ENCODE measurements at places on chromosomes 3 and 15. TPM values are rescaled to one million over a fixed set of nuclear protein-coding genes. Genes with fewer than 3 reads are reported as not detected.

Gene LINGO1
- 180 TPM for total RNA-seq

Gene ROPN1B
- not detected for total RNA-seq

Gene ACTRT3
- total RNA-seq = 1.8 TPM

Gene ELL3
- total RNA-seq = 0.51 TPM

Gene GOLGB1
- total RNA-seq = 40.9 TPM

Gene DPPA2
- total RNA-seq = 0.42 TPM

Gene CYP8B1
- total RNA-seq = not detected

Gene WDR6
- 236 TPM for total RNA-seq

Gene TIGIT
- not detected for total RNA-seq

Gene NOX5
- not detected for total RNA-seq

Gene KLHDC8B
- 36.3 TPM for total RNA-seq

Gene UCN2
- total RNA-seq = 4.3 TPM

Gene BRPF1
- 30.6 TPM for total RNA-seq

Gene MCF2L2
- total RNA-seq = 18.1 TPM

Gene GOLGA6L4
- 14.6 TPM for total RNA-seq

Measured in glutamatergic neuron (in vitro differentiated cells).